ENCODE measurements at places on chromosomes 6 and 20. TPM values are rescaled to one million over a fixed set of nuclear protein-coding genes. Genes with fewer than 3 reads are reported as not detected.
A peak's percentile ranks its signal among the peaks of the same experiment; 100 is the strongest.

The SLC2A10 gene
- total RNA-seq, result 24.8 TPM

The HSD17B8 gene
- 2.4 TPM for total RNA-seq

The ATAT1 gene
- total RNA-seq, result 17.3 TPM

- H3K4me1 ChIP-seq, result peaks cover 26% of the 10 kb centered on the region
- no peak for DNase-seq
- H3K36me3 ChIP-seq, result no peaks in the 10 kb centered on the region
- H3K27ac ChIP-seq, result no peak overlapping the region
Observed at GRCh38 chr6:82040405-82041221, 206.9 kb downstream of the IBTK start.

DNA sequence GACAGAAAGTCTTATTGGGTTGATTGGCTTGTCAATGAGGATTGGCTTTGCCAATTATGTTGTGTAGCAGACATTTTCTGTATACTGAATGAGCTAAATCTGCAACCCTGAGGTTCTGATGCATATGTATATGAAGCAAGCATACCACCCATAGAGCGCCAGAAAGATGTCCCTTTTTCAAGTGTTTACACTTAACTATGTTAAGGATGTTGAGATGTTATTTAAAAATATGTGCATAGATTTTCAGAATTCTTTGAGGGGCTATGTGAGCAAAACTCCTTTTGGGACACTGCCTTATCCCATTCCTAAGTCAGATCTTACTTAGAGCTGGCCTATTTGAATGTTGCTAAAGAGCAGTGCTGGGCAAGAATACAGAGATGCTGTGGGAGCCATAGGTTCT, 1.9 kb downstream of the AIG1 start:
- no peaks in the 10 kb centered on the region for H3K36me3 ChIP-seq
- H3K27ac ChIP-seq, result peak overlapping the region; percentile 17
- peaks cover 52% of the 10 kb centered on the region for H3K4me1 ChIP-seq
- DNase-seq, result no peak
- H3K4me3 ChIP-seq, result peak overlapping the region; percentile 20

DNA sequence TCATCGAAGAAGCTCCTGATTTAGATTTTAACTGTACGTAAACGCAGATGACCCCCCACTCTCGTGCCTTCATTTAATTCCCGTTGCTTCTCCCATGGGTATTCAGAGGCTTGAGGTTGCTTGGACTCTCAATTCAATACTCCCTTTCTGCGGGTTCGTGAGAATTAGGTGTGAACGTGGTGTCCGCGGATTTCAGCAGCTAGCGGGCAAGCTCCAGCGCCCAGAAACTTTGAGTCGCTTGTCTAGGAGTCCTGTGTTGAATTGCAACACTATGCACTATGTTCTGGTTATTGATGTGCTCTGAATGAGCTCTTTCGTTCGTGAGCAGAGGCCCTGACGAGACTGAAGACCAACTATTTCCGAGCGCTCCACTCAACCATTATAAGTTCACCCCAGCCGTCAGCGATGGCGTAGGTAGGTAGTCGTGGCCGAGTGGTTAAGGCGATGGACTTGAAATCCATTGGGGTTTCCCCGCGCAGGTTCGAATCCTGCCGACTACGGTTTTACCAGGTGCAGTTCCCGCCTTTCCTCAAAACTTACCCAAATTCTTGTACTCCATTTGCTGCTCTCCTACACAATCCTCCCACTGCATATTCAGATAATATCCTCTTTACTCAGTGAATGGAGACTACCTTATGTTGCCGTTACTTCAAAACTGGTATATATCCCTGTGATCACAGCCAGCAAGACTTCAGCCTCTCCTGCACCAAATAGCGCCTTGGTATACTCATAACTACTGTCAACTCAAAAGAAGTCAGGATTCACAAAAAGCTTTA, 72.6 kb upstream of the ZNF184 start:
- H3K36me3 ChIP-seq, result no peaks in the 10 kb centered on the region

DNA sequence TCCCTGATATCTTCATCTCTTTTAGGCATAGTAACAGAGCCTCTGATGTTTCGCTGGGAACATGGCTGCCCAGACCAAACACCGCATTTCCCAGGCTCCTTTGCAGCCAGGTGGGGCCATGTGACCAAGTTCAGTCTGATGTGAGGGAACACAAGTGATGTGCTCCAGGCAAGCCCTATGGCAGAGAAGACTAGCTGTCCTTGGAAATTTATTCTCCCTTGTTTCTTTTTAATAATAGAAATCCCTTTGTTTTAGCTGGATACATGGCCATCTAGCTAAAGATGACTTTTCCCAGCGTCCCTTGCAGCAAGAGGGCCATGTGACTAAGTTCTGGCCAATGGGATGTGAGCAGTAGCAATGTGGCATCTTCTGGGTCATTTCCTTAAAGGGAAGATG, 30.8 kb downstream of the SLC2A10 start:
- H3K27me3 ChIP-seq, result peaks cover 42% of the 10 kb centered on the region
- no peaks in the 10 kb centered on the region for H3K4me1 ChIP-seq
- DNase-seq, result no peak
- no peaks in the 10 kb centered on the region for H3K36me3 ChIP-seq
- H3K27ac ChIP-seq, result no peak overlapping the region

Data from osteocyte (in vitro differentiated cells).